ENCODE measurements at places on chromosomes 12 and 14.

DNA sequence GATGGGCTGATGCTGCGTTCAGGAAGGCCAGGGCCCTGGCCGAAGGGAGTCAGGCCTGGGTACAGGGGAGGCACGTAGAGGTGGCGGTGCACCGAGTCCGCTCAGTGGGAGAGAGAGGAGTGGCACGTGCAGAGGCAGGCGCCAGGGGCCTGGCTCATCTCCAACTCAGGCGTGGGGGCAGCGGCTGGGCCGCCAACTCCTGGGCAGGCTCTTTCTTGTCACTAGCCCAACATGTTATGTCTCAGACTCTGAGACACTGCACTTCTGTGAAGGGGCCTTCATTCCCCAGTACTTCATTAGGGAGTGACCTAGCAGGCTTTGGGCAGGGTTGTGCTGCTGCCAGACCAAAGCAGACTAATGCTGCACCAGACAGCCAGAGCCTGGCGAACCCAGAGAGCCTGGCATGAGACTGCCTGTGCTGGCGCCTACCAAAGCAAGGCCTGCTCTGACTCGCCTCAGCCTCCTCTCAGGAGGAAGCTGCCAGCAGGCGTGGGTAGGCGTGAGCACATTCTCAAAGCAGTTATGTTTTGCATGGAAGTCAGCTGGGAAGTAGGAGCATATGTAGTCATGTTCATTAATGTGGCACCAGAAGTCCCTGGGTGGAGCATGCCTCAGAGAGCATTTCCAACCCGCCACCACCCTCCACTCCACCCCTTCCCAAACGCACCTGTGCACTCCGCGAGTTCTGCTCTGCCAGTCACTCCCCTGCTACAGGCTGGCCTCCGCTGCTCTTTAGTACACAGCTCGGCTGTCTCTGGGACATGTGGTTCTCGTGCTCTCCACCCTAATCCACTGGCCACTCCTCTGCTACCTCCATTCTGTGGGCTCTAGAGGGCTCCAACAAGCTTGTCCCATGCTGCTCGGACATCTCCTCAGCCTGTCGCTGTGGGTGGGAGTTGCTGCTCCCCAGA, 9.7 kb downstream of the CKB start:
- no peak for DNase-seq

DNA sequence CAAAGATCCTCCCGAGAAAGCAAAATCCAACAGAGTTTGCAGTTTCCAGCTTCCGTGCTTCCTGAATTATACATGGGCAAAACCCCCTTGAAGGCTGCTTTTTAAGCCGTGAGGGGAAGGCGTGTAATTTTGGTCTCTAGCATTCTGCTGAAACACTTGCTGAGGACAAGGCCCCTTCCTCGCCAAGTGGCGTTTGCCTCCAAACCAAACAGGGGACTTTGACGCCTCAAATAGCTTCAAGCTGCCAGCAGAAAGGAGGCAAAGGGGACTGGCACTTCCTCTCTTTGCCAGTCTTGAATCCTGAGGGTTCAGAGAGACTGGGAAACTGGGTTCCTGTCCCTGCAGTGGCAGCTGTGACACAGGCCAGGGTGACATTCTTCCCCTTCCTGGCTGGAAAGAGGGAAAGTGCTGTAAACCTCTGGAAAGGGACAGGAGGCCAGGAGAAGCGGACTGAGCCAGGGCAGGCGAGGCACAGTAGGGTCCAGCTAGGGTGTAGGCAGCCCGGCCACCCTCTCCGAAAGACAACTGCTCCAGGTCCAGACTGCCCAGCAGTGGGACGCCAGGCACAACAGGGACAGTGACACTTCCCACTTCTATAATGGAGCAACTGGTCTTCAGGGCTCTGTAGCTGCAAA, 96.2 kb upstream of the MED13L start:
- no peak for DNase-seq

DNA sequence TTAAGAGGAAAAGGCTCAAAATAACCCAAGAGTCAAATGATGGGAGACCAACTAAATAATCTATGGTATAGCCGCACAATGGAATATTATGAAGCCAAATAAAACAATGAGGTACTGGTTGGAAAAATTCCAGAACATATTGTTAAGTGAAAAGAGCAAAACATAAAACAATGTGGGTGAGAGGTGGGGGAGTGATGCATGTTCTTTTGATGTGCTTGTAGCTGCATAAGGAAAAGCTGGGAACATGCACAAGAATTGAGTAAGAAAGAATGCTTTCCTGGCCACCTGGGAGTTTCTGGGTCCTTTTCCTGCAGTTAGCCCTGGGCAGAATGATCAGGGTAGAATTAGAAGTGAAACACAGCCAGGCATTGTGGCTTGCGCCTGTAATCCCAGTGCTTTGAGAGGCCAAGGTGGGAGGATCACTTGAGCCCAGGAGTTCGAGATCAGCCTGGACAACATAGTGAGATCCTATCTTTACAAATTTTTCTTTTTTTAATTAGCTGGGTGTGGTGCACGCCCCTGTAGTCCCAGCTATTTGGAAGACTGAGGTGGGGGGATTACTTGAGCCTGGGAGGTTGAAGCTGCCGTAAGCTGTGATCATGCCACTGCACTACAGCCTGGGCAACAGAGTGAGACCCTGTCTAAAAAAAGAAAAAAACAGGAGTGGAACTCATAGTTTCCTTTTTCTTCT, 7.9 kb downstream of the ABCB9 start:
- no peak for DNase-seq

DNA sequence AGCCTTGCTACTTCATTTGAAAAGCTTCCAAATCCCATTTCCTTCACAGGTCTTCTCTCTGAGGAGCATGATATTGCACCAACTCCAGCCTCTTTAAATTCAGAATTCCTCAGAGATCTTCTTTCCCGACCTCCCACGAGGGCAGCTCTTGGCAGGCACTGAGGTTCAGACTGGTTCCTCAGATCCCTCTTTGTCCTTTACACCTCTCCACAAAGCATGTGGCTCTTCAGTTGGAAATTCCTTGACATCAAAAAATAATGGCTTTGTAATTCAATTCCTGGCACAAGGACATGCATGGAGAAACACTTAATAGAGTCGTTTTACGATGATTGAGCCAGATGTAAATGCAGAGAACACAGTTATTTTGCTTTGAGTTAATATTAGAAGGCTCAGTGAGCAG, 63.2 kb upstream of the TMX1 start:
- no peak for DNase-seq

GRCh38 chr12:84497819-84498218, 414.8 kb downstream of the SLC6A15 start:
- no peak for DNase-seq

GRCh38 chr14:96261053-96261452, 5.0 kb downstream of the BDKRB1 start:
- DNase-seq: no peak

DNA sequence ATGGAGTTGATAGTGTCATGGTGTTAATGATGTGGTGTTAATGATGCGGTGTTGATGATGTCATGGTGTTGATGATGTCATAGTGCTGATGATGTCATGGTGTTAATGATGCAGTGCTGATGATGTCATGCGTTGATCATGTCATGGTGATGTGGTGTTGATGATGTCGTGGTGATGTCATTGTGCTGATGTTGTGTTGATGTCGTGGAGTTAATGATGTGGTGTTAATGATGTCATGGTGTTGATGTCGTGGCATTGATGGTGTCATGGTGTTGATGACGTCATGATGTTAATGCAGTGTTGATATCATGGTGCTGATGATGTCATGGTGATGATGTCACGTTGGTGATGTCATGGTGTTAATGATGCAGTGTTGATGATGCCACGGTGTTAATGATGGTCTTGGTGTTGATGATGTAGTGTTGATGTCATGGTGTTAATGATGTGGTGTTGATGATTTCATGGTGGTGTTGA, 49.1 kb upstream of the RIMBP2 start:
- DNase-seq: no peak

DNA sequence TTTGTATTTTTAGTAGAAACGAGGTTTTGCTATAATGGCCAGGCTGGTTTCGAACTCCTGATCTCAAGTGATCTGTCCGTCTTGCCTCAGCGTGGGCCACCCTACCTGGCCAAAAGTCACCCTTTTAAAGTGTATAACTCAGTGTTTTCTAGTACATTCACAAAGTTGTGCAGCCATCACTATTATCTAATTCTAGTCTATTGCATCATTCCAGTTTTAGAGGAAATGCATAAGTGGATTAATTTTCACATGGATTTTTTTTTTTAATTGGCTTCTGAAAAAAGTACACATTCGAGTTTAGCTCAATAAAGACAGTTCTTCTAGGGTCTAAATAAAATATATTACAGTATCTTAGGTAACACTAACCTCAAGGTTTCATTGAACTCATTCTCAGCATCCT, 3.7 kb downstream of the DEPDC4 start:
- DNase-seq: no peak

DNA sequence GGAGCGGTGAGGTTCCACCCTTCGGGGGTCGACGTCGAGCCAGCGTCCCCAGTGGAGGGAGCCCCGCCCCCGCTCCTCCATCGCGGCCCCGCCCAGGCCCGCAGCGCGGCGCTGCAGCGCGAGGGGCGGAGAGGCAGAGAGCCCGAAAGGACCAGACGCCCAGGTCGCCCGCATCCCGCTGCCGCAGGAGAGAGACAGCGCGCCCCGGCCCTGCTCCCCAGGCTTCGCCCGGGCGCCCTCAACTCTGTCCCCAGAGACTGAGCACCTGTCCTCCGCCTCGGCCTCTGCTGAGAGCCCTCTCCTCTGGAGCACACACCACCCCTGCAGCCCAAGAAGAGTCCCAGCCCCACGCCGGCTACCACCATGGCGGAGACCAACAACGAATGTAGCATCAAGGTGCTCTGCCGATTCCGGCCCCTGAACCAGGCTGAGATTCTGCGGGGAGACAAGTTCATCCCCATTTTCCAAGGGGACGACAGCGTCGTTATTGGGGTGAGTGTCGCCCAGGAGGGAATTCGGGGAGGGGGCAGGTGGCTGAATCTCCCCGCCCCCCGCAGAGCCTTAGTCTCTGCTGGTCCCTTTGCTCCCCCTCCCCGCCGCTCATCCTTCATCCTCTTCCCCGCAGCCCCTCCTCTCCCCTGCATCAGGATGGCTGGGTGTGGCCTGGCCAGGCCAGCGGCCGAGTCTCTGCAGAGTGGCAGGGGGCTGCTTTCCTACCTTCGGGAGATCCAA, at the start of gene KIF5A:
Gene KIF5A (plus strand): TSS at position 136 of the 732 bp plus-strand sequence. CDS start 228 bp downstream, at position 364.
- peak; percentile 54 for DNase-seq
